ENCODE measurements at places on chromosomes 13 and 19. TPM values are rescaled to one million over a fixed set of nuclear protein-coding genes. Genes with fewer than 3 reads are reported as not detected.

GRCh38 chr13:40026174-40026585 lies 370.7 kb downstream of the COG6 start:
- DNase-seq = no peak

- DNase-seq = no peak
Measured at GRCh38 chr19:39356647-39357046, 14.4 kb downstream of the SAMD4B start.

- no peak for DNase-seq
Measured at GRCh38 chr19:19552798-19553197, 14.7 kb downstream of the CILP2 start.

DNA sequence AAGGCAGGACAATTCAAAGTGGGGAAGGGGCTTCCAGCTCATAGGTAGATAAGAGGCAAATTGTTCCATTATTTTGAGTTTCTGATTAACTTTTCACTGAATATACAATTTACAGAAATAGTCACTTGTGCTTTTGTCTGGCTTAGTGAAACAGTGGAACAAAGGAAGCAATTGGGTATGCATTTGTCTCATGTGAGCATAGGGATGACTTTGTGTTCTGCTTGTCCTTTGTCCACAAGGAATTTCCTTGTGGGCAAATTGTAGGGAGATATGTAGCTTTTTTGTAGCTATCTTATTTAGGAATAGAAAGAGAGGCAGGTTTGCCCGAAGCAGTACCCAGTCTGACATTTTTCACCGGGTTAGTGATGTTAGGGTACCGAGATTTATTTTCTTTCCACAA lies 1224.8 kb downstream of the SLITRK1 start:
- DNase-seq = no peak

DNA sequence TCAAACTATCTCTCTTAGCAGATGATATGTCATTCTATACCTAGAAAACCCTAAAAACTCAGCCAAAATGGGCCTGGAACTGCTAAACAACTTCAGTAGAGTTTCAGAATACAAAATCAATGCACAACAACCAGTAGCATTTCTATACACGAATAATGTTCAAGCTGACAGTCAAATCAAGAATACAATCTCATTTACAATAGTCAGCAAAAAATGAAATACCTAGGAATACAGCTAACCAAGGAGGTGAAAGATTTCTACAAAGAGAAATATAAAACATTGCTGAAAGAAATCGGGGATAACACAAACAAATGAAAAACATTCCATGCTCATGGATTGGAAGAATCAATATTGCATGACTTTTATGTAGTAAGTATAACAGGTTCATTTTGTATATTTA lies 804.8 kb downstream of the SLITRK1 start:
- DNase-seq = no peak

DNA sequence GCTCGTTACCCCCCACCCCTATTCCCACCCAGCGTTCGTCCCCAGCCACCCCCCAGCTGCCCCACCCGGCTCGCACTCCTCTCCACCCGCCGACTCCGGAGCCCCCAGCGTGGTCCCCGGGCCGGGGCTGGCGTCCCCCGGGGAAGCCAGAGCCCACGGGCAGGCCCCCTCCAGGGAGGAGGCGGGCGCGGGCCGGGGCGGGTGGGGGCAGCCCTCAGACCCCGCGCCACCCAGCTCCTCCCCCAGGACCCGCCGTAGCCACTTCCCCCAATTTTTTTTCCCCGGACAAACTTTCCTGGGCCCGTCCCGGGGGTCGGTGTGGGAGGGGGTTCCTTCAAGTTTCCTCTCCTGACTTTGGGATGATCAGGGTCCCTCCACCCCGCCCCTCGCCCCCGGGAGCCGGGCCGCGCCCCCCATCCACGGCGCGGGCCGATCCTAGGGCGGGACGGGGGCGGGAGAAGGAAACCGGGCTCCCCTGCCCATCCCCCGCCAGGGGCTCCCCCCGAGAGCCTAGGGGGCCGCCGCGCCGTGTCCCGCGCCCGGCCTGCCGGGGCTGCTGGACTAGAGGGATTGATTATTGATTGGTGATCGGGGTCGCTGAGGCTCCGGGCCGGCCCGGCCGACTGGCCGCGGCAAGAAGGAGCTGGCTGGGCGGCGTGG lies 927 bp upstream of the TSHZ3 start:
- no peak for DNase-seq

GRCh38 chr19:4063369-4064148 lies 3.1 kb downstream of the ZBTB7A start:
- DNase-seq = no peak

DNA sequence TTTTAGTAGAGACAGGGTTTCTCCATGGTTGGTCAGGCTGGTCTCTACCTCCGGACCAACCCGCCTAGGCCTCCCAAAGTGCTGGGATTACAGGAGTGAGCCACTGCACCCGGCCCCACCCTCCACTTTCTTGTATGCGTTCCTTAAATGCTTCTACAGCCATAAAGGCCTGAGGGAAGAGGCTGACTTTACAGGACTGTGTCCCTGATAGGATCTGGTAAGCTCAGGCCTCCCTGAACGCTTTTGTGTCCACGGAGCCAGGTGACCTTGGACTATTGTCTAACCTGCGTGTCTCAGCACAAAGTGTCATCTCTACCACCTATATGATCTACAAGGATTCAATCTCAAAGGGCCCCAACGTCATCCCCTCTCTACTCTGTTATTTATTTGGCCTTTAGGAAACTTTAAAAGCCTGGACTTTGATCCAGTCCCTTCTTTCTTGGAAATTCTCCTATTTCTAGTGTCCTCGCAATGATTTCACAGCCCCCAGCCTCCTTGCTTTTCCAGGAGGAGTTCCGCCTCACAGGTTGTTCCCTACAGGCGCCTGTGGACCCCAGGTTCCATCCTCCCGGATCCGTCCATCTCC lies 701 bp downstream of the ZNF552 start:
- no peak for DNase-seq

GRCh38 chr19:43105496-43105895 lies 23.0 kb upstream of the PSG2 start:
- DNase-seq = no peak

DNA sequence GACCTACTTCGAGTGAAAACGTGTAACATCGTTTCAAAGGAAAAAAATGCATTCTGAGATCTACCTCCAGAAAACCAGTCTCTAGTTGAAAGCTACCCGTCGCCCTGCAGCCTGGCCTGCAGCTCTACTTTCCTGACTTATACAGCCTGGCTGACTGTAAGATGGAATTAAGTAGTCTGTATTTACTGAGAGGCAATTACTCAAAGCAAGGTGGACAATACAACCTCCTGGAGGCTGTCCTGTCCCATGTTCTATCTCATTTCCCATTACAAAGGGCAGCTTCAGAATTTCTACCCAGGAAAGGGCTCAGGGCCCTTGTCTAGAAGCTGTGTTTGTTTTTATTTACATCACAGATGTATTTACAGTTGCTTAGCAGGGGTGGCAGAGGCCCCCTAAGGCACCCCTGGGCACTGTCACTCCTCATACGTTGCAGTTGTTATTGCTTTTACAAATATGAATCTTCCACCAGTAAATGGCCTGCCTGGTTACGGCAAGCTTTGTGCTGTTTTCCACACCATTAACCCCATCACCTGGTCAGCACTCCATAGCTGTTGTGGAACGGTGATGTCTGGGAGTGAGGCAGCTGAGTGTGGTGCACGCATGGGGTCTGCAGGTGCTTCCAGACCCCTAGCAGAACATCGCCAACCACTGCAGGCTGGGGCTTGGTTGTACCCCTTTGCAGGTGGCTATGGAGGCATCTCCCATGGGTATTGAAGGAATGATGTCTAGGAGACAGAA lies 46.3 kb upstream of the MTIF3 start:
- DNase-seq = no peak

DNA sequence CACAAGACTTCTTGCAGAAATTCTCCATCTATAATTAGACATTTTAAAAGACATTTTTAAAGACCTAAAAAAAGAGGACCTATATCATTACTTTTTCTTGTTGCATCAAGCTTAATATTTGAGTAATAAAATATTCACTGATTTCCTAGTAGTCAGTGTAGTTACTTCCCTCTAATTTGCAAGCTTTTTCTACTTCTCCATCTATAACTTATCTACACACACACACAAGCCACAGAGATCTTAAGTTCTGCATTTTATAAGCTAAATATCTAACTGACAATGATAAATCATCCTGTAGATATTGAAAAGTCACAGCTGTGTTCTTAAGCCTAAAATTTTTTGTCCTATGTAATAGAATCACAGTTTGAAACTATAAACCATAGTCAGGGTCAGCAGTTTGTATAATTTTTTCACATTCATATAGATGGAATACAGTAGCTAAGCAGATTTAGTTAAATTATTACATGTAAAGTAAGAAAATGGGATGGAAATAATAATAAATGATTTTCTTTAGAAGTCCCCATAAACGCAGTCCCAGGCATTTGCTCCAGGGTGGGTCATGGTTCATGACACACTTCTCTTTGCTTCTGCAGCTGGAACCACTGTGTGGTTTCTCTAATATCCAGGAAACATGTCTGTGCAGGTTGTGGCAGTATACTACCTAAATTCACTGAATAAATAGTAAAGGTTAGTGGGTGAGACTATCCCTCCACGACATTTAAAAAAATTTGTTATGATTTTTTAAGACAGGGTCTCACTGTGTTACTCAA lies 60.2 kb downstream of the ESD start:
- no peak for DNase-seq

DNA sequence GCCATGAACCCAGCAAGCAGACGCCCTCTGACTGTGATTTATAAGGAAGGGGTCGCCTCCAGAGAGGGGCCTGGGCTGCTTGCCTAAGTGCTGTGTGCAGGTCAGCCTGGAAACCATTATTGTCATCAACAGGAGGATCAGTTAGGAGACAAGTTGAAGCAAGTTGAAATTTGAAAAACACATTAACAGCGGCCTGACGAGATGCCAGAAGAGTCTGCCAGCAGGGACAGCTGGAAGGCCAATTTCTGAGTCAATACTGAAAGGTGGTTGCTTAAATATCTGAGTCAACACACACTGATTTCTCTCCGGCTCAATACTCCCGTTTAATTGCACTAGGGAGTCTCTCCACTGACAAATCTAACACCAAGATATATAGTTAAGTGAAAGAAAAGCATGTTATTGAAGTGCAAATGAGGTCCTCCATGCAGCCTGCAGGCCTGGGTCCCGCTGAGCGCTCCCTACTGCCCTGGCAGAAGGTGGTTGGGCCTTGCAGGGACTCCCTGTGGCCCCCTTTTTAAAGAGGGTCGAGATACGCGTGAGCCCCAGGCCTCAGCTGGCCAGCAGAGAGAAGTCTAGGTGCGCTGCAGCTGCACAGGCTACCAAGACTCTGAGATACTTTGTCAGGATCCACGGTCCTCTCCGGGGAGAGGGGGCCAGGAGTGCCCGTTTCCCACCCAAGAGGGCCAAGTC lies 91.1 kb downstream of the RNASEH2B start:
- no peak for DNase-seq

DNA sequence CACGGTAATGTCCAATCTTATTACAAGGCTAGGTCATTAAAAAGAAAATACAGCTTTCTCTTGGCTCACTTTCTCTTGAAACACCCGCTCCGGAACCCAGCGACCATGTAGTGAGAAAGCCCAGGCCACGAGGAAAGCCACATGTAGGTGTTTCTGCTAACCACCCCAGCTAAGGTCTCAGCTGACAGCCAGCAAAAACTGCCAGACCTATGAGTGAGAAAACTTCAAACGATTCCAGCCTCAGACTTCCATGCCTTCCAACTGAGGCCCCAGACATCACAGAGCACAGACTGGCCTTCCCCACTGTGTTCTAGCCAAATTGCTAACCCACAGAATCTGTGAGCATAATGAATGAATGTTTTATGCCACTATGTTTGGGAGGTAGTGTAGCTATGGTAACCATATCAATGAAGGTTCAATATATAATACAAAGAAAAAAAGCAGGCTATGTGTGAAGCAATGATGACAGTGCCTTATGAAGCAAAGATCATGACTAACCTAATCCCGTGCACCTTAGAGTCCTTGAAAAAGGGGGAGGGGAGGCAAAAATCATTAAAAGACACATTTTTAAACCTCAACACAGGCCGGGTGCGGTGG lies 11.9 kb upstream of the TPTE2 start:
- no peak for DNase-seq

DNA sequence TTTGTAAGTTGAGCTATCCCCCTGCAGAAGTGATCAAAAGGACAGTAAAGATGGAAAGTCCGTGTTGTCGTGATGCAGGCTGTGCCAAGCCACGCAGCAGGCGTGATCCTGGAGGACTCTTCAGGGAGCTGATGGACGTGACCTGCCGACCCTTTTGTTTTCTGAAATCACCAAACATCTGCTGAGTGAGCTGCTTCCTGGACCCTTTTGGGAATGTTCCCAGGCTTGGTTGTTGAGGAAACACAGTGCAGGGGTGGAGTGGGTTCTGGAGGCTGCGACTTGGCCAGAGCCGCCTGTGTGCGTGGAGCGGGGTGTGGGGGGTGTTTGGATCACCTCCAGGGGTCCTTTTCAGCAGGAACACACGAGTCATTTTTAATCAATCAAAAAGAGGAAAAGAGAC lies 15.4 kb upstream of the CPAMD8 start:
- no peak for DNase-seq

DNA sequence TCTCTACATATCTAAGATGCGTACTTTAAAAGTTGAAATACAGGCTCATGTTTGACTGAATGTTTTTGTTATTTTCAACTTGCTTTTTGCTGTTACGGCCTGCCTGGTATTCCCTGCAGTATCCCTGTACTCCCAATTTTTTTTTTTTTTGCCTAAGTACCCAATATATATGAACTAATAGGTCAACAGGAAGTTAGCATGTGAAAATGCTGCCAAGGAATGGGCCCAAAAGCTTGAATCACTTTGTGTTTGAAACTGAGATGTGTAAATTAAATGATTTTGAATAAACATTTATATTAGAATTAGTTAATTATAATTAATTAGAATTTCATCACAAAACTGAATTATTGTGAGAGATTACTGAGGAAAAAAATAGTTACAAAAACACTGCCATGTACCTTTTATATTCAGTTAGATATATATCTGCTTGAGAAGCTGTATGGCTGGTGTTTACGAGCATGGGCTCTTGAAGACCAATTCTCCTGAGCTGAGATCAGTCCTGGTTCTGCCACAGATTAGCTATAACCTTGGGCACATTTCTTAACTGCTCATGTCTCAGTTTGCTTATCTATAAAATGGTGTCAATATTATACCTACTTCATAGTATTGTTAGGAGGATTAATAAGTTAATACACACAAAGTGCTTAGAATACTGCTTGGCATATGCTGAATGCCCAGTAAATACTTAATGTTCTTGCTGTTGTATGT lies 16.0 kb downstream of the TDRD3 start:
- no peak for DNase-seq

DNA sequence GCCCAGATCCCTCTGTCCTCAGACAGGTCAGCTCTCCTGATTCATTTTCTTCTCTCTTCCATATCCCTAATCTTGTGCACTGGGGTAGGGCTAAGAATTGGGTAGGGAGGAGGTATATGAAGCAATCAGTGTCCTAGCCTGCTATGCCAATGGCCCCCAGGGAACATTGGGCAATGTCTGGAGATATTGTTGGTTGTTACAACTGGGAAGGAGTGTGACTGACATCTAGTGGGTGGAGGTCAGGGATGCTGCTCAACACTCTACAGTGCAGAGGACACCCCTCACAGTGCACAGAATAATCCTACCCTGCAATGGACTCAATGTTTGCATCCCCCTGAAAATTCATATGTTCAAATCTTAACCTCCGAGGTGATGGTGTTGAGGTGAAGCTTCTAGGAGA lies 57.5 kb downstream of the CPAMD8 start:
- no peak for DNase-seq

Gene DDA1
- 24.2 TPM for polyA plus RNA-seq

Gene SMIM24
- 0.77 TPM for polyA plus RNA-seq

Gene FCHO1
- 52.1 TPM for polyA plus RNA-seq

Gene PPM1N
- 3.0 TPM for polyA plus RNA-seq

Gene TNFRSF19
- 1.7 TPM for polyA plus RNA-seq
